Occipital lobe (tissue), 3 donors: ENCODE measurements at places on chromosomes 3 and 15. TPM values are rescaled to one million over a fixed set of nuclear protein-coding genes. Genes with fewer than 3 reads are reported as not detected.

GRCh38 chr3:99747915-99748314, 69.7 kb upstream of the CMSS1 start:
- DNase-seq, result no peak

DNA sequence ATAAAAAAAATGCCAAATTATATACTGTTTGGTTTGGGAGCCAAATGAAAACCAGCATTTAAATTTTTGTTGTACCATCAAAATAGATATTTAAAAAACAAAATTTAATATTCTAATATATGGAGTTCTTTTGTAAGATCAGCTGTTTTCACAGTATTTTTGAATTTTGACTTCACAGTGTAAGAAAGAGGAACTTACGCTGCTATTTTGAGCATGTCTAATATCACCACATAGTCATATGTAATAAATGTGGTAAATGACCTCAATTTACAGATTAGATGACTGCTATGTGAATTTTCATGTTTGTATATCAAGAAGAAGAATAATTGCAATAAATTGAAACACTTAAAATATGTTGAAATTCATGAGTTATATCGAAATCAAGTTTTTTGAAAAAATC, 189.6 kb downstream of the ARRDC4 start:
- DNase-seq, result no peak

GRCh38 chr15:78264304-78265136, at the start of gene DNAJA4:
Gene DNAJA4 (plus strand): TSS chr15:78264562. CDS start chr15:78264764, 202 bp downstream.
- peak; percentile 34 for DNase-seq

GRCh38 chr3:126019683-126020082, 50.7 kb downstream of the ROPN1B start:
- no peak for DNase-seq

The PPM1L gene
- 90.3 TPM for total RNA-seq

DNA sequence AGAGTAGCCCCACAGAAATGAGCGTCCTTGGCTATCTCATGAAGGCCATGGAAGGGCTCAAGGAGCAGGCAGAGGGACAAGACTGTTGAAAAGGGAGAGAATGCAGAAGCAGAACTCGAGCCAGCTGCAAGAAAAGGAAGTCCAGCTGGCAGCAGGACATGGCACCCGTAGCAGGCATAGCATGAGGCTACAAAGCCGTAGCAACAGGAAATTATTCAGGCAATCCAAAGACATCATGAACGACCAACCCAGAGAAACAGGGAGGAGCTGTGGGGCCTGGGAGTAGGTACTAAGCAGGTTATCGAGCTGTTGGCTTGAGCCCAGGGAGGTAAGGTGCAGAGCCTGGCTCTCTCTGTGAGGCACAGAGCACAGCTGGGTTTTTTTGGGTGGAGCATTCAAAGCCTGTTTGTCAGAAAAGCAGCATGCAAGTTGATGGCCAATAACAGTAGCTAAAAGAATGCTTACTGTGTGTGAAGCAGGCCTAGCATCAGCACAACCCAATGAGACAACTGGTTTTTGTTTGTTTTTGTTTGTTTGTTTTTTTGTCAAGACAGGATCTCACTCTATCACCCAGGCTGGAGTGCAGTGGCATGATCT, 144.0 kb upstream of the SMAD3 start:
- DNase-seq, result no peak

The SPSB4 gene
- 8.3 TPM for total RNA-seq

The RLBP1 gene
- 2.3 TPM for total RNA-seq
